Stimulated activated naive CD4-positive, alpha-beta T cell treated with Interleukin-2 at 50 U/mL for 16 hours (primary cell): ENCODE measurements at places on chromosomes 6 and 20.

DNA sequence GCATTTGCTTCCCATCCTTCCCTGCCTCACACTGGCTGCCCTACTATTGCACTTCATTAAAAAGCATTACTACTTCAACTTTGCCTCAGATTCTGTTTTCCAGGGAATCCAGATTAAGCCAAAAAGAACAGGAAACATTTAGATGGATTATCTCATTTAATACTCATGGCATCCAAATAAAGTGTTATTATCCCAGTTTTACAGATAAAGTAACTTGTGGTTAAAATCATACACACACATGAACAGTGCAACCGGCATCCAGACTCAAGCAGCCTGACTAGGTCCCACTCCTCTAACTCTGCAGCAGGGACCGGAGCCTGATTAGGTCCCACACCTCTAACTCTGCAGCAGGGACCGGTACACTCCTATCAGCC lies 72.3 kb downstream of the GPR6 start:
- no peak for DNase-seq

- DNase-seq: no peak
These were observed 88.1 kb downstream of the IPCEF1 start for GRCh38 chr6:154268486-154268885.

DNA sequence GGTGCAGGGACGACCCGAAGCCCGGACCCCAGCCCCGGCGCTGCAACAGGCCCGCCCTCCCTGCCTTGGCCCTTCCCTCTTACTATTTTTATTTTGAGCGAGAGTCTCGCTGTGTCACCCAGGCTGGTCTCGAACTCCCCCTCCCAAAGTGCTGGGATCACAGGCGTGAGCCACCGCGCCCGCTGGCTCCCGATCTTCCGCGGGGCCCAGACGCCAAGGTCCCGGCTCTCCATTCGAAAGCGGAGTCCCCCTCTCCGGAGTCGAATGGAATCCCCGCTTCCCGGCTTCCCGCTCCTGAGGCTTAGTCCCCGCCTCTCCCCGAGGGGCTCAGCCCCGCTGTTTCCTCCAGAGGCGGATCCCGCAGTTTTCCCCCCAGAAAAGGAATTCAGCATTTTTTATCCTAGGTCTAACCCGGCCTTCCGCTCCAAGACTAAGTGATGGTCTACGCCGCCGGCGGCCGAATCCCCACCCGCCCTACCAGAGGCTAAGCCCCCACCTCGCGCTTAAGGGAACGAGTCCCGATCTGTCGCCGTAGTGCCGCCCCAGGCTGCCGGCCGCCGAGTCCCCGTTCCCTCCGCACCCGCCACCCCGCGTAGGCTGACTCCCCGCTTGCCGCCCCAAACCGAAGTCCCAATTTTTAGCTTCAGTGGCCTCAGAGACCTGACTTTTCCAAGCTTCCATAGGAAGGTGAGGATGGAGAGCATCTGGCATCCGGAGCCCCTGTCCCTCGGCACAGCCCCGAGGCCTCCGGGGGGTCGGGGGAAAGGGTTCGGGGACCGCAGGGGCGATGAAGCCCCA lies 11.5 kb upstream of the TMC2 start:
- DNase-seq: peak; percentile 27

- DNase-seq: peak; percentile 12
These were observed 5.6 kb downstream of the SMIM29 start for GRCh38 chr6:34243131-34243771.

GRCh38 chr6:7334685-7335084 lies 21.7 kb upstream of the SSR1 start:
- no peak for DNase-seq

GRCh38 chr6:121755485-121755884 lies 320.0 kb downstream of the GJA1 start:
- no peak for DNase-seq

DNA sequence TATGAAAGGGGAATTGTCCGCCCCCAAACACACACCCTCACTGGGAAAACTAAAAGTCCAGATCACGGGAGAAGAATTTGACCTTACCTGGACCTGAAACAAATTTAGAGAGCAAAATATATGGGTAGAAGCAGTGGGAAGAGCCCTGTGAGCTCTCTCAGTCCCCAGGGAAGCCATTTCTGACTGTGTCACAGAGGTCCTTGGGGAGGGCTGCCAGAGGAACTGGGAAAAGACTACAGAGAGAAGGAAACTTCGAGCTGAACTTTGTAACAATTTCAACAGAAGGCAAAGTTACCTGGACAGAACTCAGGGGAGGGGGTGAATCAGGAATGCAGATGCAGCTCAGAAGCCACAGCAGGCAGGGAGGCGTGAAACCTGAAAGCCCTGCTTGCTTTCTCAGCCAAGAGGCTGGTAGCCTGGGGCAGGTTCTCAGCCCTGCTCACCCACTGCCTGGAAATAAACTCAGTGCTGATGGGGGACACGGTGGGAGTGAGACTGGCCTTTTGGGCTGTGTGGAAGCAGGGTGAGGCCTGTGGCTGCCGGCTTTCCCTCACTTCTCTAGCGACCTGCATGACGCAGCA lies 163.8 kb downstream of the TMEM200A start:
- no peak for DNase-seq

GRCh38 chr6:14383393-14384174 lies 266.0 kb downstream of the CD83 start:
- DNase-seq: no peak

GRCh38 chr20:49572857-49573256 lies 4.9 kb upstream of the PTGIS start:
- no peak for DNase-seq

DNA sequence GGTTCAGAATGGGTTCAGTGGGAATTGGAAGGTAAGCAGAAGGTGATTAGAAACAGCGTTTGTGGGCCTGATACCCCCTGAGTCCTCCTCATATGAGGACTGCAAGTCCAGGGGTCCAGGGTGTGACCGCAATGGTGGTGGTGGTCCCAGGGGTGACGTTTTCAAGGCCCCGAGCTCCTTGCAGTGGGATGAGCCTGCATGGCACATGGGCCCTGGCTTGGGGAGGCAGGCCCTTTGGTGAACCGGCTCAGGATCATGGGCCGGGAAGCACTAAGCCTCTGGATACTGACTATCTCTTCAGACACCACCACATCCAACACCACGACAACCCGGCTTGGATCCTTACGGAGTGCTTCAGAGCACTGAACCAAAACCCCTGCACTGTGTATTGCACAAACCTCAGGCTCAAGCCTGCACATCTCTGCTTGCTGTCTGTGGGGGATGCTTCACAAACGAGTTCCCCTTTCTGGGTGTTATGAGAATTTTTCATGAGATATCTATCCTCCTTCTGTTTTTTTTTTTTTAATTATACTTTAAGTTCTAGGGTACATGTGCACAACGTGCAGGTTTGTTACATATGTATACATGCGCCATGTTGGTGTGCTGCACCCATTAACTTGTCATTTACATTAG lies 67.9 kb downstream of the STK35 start:
- DNase-seq: no peak

DNA sequence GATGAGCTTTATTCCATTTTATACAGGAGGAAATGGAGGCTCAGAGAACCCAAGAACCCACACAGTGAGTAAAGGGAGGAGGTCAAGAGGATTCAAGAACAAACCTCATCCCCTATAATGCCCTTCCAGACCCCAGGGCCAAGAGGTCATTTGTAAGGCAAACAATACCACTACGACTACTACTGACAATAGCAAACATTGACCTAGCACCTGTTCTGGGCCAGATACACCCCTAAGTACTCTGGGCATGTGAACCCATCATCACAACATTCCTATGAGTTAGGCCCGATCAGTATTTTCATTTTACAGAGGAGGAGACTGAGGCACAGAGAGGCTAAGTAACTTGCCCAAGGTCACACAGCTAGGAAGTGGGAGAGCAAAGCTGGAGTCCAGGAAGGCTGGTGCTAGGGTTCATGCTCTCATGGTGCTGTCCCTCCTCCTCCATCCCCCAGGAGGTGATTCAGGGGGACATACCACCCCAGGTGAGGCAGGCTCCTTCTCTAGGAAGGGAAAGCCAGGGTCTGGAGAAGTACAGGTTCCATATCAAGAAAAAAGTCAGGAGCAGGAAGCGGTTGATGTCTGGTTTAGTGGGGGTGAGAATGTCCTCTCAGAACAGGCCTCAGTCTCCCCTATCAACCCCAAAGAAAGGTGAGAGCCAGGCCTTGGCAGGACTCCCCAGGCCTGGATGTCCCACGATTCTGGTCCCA lies 13.7 kb downstream of the SLC13A3 start:
- DNase-seq: no peak

- DNase-seq: no peak
These were observed 105.1 kb downstream of the TOX2 start for GRCh38 chr20:44019638-44020335.

- DNase-seq: no peak
These were observed 31.7 kb downstream of the IL20RA start for GRCh38 chr6:137013031-137013430.

- no peak for DNase-seq
These were observed 4.6 kb upstream of the HIVEP1 start for GRCh38 chr6:12007473-12007872.

DNA sequence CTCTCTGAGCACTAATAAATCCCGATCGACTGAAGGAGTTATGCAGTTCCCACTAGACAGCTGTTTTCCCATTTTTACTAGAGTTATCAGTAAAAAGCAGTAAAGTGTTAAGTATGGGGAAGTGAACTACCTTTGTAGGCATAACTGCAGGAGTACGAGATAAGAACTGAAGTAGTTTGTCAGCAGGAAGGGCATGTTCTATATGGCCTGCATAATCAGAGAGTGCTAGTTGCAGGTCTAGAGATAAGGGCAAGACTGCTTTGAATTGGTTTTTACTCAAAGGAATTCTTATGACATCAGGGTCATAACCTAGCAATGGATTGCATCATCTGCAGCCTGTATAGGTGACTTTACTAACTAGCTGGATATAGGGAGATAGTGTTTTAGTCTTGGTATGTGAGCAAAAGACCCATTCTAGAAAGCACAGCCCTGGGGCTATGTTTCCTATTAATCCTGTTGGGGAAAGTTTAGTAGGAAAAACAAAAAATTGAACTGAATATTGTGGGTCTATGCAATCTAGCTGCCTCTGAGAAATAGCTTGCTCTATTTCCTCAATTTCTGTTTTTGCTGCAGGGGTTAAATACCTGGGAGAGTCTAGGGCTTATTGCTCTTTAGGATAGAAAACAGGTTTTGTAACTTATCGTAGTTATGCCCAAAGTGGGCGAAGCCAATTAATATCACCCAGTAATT lies 22.6 kb upstream of the CRISP1 start:
- no peak for DNase-seq

GRCh38 chr20:57698116-57698866 lies 11.5 kb downstream of the PMEPA1 start:
- DNase-seq: peak; percentile 76

- no peak for DNase-seq
These were observed 200.5 kb upstream of the MCHR2 start for GRCh38 chr6:100194535-100194934.

- no peak for DNase-seq
These were observed 7.7 kb downstream of the LSM14B start for GRCh38 chr20:62129731-62130531.

- no peak for DNase-seq
These were observed 467.6 kb downstream of the DHX35 start for GRCh38 chr20:39429726-39430125.

DNA sequence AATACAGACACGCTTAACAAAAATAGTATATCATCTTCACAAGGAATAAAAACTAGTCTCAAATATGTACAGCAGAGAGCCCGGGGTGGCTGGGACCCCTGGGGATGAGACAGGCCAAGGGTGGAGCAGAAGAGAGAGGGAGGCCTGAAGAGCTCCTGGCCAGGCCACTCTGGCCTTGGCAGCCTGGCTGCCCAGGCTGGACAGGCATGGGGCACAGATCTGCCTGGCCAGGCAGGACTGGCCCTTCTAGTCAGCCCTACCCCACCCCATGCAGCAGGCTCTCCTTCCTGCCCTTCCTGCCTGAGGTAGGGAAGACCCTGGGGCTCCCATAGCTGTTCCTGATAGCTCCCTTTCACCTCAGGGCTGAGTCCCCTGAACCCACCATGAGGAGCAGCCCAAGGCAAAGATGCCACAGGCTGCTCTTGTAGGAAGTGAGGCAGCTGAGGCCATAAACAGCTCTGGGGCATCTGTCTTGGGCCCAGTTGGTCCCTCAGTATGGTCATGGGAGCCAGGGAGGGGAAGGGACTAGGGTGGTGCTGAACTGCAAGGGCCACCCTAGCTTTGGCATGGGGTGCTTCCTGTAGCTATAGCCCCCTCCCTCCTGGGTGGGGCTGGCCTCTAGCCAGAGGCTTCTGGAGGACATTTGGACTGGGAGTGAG lies 27.1 kb downstream of the COX4I2 start:
- DNase-seq: no peak

- DNase-seq: no peak
These were observed 66.9 kb downstream of the FAXC start for GRCh38 chr6:99282479-99283062.

DNA sequence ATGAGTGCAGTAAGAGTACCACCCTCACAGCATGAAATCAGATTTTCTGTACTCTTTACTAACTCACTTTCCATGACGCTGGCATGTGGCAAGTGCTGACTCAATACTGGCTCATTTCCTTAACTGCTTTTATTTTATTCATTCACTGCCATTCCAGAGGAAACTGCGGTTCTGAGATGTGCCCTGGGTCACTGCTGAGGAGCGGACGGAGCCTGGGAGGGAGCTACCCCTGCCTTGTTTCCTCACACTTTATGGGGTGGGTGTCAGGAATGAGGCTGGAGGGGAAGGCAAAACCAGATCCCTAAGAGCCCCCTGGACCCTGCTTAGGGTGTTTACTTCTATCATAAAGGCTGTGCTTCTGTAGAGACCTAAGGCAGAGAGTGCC lies 14.4 kb downstream of the NT5E start:
- DNase-seq: peak; percentile 27

DNA sequence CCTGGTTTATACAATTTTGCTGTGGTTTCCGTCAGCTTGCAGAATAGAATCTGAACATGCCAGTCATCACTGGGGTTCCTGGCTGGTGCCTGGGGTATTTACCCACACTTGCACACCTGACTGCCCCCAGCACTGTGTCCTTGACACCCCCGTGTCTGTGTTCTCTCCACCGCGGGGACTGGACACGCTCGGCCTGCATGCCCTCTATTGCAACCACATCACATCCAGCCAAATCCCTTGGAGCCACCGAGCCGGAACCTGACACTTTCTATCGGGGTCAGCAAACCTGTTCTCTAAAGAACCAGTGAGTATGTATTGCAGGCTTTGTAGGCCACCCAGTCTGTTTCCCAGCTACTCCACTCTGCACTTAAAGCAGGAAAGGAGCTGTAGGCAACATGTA lies 527.5 kb downstream of the PRKN start:
- no peak for DNase-seq

DNA sequence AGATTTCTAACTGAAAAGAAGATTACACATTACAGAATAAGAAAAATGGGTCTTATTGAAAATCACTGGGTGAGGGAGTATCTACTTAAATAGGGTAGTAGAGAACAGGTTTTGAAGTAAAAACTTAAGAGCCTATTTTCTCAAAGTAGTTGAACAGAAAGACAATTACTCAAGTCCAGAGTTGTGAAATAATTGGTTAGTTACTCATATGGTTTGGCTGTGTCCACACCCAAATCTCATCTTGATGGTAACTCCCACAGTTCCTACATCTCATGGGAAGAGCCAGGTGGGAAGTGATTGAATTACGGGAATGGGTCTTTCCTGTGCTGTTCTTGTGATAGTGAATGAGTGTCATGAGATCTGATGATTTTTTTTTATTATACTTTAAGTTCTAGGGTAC lies 1035.3 kb upstream of the GJE1 start:
- DNase-seq: no peak

GRCh38 chr6:169101981-169102380 lies 151.7 kb downstream of the THBS2 start:
- DNase-seq: no peak

GRCh38 chr6:116385459-116385802 lies 14.7 kb downstream of the DSE start:
- no peak for DNase-seq
